ENCODE measurements at places on chromosomes 2 and 18.

- DNase-seq, result no peak
Observed at GRCh38 chr2:47888581-47889280, 17.6 kb downstream of the FBXO11 start.

- peak; percentile 41 for DNase-seq
Observed at GRCh38 chr2:1742681-1743395, 1.5 kb downstream of the PXDN start.

- DNase-seq, result no peak
Observed at GRCh38 chr2:99803846-99804245, 314.0 kb upstream of the REV1 start.

GRCh38 chr2:3113769-3114168, 263.8 kb downstream of the EIPR1 start:
- no peak for DNase-seq

DNA sequence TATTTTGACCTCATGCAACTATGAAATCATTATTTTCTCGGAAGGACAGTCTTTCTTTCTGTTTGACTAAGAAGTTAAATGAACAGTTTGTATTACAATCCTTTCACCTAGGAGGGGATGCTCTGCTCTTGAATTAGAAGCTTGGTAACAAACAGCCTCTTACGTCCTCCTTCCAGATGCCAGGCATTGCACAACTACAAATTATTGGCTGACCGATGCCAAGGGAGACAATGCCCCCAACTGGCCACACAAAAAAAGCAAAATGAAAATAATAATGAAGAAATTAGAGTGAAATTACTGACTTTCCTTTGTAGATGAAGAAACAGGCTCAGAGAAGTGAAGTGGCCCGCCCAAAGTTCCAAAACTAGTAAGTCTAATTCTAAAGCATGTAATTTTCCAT, 177.9 kb downstream of the CYRIA start:
- DNase-seq, result no peak

- DNase-seq, result no peak
Observed at GRCh38 chr2:163066085-163066484, 227.5 kb upstream of the KCNH7 start.

- no peak for DNase-seq
Observed at GRCh38 chr18:7307526-7307925, 76.6 kb downstream of the LRRC30 start.

- no peak for DNase-seq
Observed at GRCh38 chr2:227816507-227817294, 3.1 kb downstream of the CCL20 start.

DNA sequence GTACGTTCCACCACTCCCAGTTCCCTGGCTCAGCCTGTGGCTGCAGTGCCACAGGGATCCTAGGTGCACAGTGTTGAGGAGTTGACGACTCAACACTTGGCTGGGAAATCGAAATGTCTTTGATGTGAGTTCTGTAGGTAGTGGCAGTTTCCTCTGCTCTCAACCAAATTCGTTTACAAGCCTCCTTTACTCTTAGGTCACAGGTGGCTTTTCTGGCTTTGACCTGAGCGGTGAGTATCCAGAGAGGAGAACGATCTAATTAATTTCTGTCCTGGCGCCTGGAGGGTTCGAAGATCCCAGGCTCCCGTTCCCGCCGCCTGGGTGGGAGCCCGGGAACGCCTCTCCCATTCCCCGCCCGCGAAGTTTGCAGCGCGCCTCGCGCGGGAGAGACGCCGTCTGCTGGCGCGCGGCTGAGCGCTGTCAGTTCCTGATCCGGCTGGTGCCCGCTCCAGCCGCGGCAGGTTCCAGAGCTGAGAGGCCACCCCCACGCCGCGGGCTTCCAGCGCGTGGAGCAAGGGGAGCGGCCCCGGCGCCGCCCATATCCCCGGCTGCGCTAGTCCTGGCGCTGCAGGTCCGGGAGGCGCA, at the start of gene LAMA3:
TSS of gene LAMA3 (plus strand) at position 423 of the 585 bp plus-strand sequence. CDS start 231 bp downstream, outside the sequence.
- peak; percentile 9 for DNase-seq

- no peak for DNase-seq
Observed at GRCh38 chr2:102266204-102266603, 45.2 kb upstream of the IL1RL1 start.
